HCEC 1CT (cell line): ENCODE measurements at places on chromosomes 11 and 22.

GRCh38 chr11:19524171-19524671, 188.4 kb upstream of the NAV2 start:
- no peak for DNase-seq

DNA sequence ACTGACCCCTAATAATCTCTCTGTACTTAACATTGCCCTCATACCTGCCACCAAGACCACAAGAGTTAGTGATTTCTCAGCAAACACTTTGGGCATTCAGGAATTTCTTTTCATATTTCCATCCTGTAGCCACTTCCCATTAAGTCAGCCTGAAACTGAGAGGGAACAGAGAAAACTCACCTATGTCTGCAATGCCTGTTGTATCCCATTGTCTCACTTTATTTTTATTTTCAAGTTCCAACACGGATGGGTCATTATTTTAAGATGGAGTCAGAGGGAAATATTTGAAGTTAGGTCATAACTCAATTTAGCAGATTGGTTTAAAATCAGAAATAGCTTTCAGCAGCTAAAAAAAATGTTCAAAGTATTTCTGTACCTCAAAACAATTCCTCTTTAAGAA, 937.8 kb upstream of the CHORDC1 start:
- no peak for DNase-seq

GRCh38 chr11:34730544-34731295, 109.8 kb downstream of the EHF start:
- no peak for DNase-seq

DNA sequence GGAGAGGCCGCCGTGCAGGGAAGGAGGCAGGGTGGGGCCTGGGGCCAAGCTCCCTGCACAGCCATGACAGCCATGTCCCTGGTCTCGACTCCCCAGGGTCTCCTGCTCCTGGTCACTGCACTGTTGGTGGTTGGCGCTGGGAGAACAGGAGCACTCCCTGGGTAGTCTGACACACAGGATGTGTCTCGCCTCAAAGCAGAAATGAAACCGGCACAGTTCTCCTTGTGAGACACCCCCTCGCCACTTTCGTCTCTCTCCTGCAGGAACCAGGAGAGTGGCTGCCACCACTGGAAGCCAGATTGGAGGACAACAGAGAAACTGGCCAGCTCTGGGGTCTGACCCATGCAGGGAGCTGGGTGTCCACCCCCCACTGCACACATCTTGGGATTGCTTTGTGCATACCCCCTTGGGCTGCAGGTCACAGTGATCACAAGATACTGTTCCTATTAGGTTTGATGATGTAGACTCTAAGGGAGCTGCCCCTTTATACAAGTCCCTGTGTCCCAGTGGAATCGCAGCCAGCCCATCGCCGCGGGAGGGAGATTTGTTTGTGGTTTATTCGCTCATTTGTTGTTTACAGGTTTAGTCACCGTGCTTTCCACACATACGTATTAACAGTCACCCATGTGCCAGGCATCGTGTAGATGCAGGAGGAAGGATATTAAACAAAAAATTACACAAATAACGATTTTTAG, 27.0 kb upstream of the YWHAH start:
- DNase-seq: no peak

DNA sequence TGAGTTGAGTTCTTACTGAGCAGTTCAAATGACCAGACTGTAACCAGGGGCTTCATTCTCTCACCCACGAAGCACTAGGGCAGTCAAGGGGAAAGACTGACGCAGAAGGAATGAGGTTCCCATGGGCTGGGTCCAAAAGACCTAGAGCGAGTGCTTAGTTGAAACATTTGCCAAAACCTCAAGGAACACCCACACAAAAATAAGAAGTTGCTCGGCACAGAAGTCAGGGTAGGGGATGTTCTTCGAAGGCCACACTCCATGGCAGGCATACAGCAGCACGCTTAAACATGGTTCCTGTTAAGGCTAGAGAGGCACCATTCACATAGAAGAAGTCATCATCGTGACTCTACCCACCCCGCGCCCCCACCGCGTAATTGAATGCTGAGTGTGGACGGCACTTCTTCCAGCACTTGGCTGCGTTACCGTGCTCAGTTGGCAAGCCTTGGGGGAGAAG, 52.9 kb downstream of the TIMP3 start:
- DNase-seq: no peak

GRCh38 chr11:66722745-66723651, 6.0 kb downstream of the SPTBN2 start:
- DNase-seq: no peak

- peak; percentile 51 for DNase-seq
These were observed 62.1 kb downstream of the SLC25A17 start for GRCh38 chr22:40757071-40757470.

GRCh38 chr11:36622431-36623136, 24.5 kb upstream of the RAG2 start:
- peak; percentile 33 for DNase-seq

- no peak for DNase-seq
These were observed 1401.9 kb downstream of the FAM181B start for GRCh38 chr11:81331611-81332235.
